A549 treated with CORT108297 at 1 μM for 4 hours (cell line): ENCODE measurements at places on chromosomes 13 and 19. TPM values are rescaled to one million over a fixed set of nuclear protein-coding genes. Genes with fewer than 3 reads are reported as not detected.

Gene PSG11
- total RNA-seq, result not detected in 5 replicates

Gene ATP13A1
- total RNA-seq, result 22.9 to 36.5 TPM (median 34.2 TPM) in 5 replicates

Gene LILRB3
- total RNA-seq, result 0.06 to 0.25 TPM (median 0.09 TPM) in 3 of 5 replicates, not detected in the others

Gene RFX1
- total RNA-seq, result 3.7 to 6.3 TPM (median 5.7 TPM) in 5 replicates

Gene PDS5B
- 8.8 to 12.9 TPM (median 9.3 TPM) in 5 replicates for total RNA-seq

Gene OR10H1
- total RNA-seq, result not detected in 5 replicates

Gene NKPD1
- total RNA-seq, result 0.09 to 0.21 TPM (median 0.10 TPM) in 5 replicates

Gene ICAM1
- total RNA-seq, result 2.8 to 6.5 TPM (median 5.1 TPM) in 5 replicates

Gene ZNF558
- 5.8 to 8.0 TPM (median 7.7 TPM) in 5 replicates for total RNA-seq

Gene AKT1S1
- total RNA-seq, result 66.3 to 120 TPM (median 113 TPM) in 5 replicates

Gene FUT1
- total RNA-seq, result 0.05 to 0.14 TPM (median 0.06 TPM) in 5 replicates

Gene SLC10A2
- total RNA-seq, result not detected in 5 replicates

Gene SIAH3
- total RNA-seq, result not detected in 5 replicates

Gene TPTE2
- total RNA-seq, result not detected in 5 replicates

Gene DMKN
- 34.1 to 42.4 TPM (median 35.8 TPM) in 5 replicates for total RNA-seq

Gene SOX1
- total RNA-seq, result not detected in 5 replicates

Gene POU2F2
- 0.27 to 0.69 TPM (median 0.58 TPM) in 5 replicates for total RNA-seq

Gene PTPRH
- 3.7 to 5.3 TPM (median 5.2 TPM) in 5 replicates for total RNA-seq

Gene HSPB6
- 0.12 to 0.29 TPM (median 0.19 TPM) in 5 replicates for total RNA-seq

Gene ZNF491
- not detected in 5 replicates for total RNA-seq

Gene PSG5
- 0.54 to 0.79 TPM (median 0.58 TPM) in 5 replicates for total RNA-seq

Gene NLRP4
- total RNA-seq, result not detected in 5 replicates

Gene ZNF223
- total RNA-seq, result 1.9 to 2.9 TPM (median 2.7 TPM) in 5 replicates

Gene MBD3L3
- total RNA-seq, result not detected in 5 replicates

Gene KCNRG
- 0.29 to 0.78 TPM (median 0.52 TPM) in 5 replicates for total RNA-seq

Gene ERCC1
- total RNA-seq, result 127 to 168 TPM (median 156 TPM) in 5 replicates

Gene SIGLEC7
- total RNA-seq, result not detected in 5 replicates

Gene VPS36
- total RNA-seq, result 11.4 to 13.6 TPM (median 12.7 TPM) in 5 replicates

Gene CYP2S1
- total RNA-seq, result 21.2 to 28.5 TPM (median 26.9 TPM) in 5 replicates

Gene CHMP2A
- 194 to 206 TPM (median 196 TPM) in 5 replicates for total RNA-seq
